ENCODE measurements at places on chromosomes 1 and 21.

DNA sequence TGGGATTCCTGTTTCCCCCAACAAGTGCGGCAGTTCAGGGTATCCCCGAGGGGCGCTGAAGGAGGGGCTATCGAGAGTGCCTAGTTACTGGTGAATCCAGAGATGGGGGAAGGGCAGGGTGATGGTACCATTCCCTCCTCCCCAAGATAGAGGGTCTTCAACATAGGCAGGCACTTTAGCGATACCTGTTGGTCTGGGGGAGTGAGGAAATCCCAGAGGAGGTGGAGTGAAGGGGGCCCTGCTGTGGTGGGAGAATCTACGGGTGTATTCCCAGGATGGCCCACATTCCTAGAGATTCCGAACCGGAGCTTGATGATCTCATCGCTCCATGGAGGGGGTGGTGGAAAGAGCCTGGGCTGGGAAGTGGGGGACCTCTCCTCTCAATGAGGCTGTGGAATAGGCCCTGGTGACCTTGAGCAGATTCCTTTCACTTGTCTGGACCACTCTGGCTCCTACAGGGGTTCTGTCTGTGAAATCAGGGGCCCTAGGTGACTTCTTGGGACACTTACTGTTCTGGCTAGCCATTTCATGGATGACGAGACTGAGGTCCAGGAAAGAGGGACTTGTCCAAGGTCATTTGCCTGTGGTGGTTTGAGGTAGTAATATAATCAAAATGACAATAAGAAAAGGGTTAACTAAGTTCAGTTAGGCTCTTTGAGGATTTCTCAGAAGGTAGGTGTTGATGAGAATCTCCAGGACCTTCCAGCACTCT lies 52.7 kb upstream of the SYNC start:
- DNase-seq, result no peak

DNA sequence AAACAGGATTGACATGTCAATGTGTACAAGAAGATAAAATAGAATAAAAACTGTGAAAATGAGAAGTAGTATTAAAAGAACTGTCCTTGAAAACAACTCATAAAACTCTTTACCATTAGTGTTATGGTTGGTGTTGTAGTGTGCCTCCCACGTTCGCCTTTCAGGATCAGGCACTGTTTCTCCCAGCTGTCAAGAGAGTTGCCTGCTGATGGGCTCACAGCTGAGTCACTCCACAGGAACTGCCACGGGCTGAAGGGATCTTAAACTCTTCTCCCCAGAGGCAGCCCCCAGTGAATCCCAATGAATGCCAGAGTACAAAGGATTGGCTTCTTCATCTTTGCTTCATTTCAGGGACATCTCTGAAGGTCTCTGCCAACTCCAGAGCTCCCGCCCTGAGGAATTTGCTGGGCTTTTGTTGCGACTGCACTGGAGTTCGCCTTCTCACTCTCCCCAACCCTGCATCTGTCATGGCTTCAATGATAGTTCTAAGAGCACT lies 119.6 kb downstream of the ADGRL2 start:
- no peak for DNase-seq

GRCh38 chr1:57319165-57319564 lies 104.7 kb downstream of the DAB1 start:
- peak; percentile 49 for DNase-seq

GRCh38 chr1:184686540-184686939 lies 68.1 kb downstream of the EDEM3 start:
- DNase-seq, result peak; percentile 41

- DNase-seq, result no peak
These were observed 9.2 kb downstream of the IGSF21 start for GRCh38 chr1:18116777-18117176.

DNA sequence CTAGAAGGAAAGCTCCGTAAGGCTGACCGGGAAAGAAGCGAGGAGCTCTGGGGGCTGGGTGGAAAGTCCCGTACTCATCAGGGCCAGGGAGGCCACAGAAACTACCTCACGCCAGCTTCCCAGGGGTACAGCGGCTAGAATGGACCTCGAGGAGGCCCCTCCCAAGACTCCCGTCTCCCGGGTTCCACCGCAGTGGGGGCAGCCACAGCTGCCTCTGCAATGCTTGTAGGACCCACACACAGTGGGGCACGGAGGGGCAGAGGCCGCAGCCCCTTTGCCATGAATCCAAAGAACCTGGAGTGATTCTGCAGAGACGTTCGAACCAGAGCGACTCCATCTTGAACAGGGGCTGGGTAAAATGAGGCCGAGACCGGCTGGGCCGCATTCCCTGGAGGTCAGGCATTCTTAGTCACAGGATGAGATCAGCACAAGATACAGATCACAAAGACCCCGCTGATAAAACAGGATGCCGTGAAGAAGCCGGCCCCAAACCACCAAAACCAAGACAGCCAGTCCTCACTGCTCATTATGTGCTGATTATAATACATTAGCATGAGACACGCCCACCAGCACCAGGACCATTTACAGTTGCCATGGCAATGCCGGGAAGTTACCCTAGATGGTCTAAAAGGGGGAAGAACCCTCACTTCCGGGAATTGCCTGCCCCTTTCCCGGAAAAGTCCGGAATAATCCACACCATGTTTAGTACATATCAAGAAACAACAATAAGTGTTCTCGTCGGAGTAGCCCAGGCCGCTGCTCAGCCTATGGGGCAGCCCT lies 1.6 kb upstream of the ANKRD65 start:
- no peak for DNase-seq

DNA sequence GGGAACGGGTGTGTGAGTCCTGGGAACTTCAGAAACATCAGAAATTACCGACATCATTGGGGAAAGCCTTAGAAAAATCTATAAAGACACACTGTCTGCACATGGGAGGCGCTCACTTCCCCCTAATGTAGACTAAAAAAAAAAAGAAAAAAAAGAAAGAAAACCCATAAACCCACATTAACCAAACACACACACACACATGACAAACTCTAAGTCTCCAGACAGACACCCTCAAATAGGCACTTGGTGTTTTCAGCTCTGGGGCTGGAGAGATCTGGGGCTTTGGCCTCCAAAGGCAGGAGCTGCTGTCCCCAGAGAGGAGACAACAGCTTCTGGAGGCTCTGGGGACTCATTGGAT lies 13.2 kb upstream of the SDHB start:
- no peak for DNase-seq

DNA sequence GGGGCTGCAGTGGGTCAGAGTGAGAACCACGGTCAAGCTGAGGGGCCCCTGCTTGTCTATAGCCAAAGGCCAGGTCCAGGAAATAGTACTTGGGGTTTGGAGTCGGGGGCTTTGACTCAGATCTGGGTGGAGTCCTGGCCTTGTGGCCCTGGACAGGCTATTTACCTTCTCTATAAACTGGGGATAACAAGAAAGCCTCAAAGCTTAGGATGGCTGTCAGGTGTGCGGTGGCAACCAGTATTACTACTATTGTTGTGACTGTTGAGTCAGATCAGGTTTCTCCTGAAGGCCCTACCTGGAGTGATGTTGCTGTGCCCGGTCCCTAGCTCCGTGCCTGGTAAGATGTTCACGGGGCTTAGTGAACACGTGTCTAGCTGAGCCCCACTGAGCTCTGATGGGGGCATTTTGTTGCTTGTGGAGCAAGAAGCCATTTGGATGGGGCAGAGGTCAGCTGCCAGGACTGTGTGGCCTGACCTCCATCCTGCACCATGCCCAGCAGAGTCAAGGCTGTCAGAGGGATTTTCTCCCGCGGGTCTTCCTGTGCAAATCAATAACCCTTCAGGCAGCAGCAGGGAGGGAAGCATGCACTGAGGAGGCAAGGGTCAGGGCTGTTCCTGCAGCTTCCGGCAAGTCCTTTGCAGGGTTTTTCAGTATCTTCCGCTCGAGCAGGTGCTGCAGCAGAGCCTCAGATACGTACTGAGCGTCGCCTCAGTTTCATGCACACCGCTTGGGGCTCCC lies 170.3 kb downstream of the CAMTA1 start:
- DNase-seq, result no peak

DNA sequence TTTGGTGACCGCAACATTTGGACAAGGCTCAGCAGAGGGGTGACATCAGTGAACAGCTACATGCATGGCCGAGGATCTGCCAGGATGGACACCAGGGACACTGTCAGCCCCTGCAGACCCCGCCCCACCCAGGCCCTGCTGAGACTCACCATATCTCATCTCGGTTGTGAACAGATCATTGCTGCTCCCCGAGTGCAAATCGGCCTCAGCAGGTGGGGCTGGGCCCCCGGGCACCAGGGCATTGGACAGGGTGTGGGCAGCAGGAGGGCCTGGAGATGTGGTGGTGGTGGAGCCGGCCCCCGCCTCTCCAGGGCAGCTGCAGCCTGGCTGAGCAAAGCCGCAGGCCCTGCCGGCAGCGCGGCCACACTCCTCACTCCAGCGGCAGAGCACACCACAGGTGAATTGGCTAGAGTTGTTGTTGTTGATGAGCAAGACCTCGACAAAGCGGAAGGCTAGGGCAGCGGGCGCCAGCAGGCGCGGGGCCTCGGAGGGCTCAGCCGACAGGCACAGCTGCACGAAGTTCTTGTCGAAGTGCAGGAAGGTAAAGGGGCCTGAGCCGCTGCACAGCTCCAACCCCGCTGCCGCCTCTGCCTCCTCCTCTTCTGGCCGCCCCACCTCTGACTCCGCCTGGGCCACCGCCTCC lies 8.2 kb downstream of the ADGRB2 start:
- no peak for DNase-seq

GRCh38 chr1:54485416-54485815 lies 62.6 kb upstream of the ACOT11 start:
- no peak for DNase-seq

- DNase-seq, result no peak
These were observed 4.3 kb upstream of the LMNA start for GRCh38 chr1:156110252-156110651.

DNA sequence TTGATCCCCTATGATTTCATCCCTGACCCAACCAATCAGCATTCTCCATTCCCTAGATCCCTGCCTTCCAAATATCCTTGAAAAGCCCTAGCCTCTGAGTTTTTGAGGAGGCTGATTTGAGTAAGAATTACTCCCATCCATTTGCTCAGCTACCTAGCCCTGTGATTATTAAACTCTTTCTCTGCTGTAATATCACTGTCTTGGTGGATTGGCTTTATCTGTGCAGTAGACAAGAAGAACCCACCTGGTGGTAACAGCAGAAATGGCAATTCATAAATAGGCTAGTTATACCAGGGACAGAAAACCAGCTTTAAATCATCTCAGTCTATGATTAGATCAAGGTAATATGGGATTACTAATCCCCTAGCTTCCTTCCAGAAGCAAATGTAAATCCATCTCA lies 13.0 kb downstream of the IL20 start:
- DNase-seq, result no peak

DNA sequence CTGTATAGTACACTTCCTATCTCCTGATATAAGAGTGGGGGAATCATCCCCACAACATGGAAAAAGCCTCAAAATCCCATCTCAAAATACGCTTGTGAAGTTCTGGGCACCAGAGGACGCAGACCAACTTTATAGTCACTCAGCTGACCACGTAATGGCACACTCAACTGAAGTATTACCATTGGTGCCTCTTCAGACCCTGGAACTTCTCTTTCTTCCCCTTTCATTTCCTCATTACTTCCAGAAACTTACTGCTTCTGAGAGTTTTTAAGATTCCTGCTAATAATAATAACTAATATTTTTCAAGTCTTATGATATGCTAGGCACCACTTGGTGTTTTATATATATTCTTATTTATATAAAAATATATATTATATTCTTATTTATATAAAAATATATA lies 202.6 kb downstream of the PTPRC start:
- DNase-seq, result no peak

GRCh38 chr1:225428881-225429455 lies 1.1 kb upstream of the LBR start:
- DNase-seq, result no peak

DNA sequence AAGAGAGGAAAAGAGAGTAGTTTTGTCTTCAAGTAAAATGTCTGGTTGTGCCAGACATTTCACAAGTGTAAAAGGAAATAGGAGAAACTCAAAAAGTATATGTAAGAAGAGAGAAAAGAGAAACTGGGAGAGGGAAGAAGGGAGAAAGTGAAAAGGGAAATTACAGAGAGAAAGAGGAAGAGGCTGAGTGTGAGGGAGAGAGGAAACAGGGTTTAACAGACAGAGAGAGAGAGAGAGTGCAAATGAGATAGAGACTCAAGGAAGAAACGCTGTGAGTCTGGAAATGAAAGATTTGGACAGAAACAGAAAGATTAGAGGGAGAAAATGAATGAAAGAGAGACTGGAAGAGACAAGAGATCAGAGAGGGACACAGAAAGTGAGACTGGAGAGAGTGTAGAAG lies 806.2 kb downstream of the PLA2G4A start:
- DNase-seq, result no peak

DNA sequence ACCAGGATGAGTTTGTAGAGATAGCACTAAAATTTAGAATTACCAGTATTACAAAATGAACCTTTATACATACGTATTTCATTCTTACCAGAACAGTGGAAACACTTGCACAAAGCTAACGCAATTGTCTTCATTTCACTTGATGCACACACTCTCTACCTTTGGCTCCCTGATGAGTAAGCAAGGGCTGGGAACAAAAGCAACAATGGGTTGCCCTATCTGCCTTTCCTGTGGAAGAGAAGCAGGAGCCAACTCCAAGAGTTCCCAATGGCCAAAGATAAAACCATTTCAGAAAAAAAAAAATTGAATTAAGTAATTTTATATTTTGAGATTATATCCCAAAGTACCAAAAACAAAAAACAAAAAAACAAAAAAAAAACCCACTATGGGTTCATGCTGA lies 344.1 kb upstream of the GREM2 start:
- no peak for DNase-seq

- no peak for DNase-seq
These were observed 479.2 kb upstream of the USP24 start for GRCh38 chr1:55694310-55694801.

DNA sequence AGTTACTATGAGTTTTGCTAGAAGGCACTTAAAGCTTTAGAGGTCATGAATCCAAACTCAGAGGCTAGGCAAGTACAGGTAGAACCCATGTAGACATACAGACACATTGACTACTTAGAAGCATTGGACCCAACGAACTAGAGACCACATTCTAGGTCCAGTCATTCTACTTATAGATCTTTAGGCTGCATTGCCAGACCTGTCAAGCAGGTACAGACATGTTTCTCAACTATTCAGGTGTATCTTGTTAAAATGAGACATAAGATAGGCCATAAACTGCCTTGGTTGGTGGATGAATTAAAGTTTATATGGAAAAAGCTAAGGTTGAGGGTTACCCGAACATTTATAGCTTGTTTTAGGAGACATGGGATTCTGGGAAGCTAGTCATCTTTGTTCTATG lies 6.5 kb downstream of the ZP4 start:
- no peak for DNase-seq
